ENCODE measurements at places on chromosomes 7 and 10.

GRCh38 chr10:73439605-73440312, 6.4 kb upstream of the MSS51 start:
- no peak for DNase-seq

GRCh38 chr7:127474457-127474856, 81.9 kb upstream of the ZNF800 start:
- no peak for DNase-seq

GRCh38 chr10:24759672-24760071, 36.0 kb upstream of the ARHGAP21 start:
- DNase-seq: no peak

DNA sequence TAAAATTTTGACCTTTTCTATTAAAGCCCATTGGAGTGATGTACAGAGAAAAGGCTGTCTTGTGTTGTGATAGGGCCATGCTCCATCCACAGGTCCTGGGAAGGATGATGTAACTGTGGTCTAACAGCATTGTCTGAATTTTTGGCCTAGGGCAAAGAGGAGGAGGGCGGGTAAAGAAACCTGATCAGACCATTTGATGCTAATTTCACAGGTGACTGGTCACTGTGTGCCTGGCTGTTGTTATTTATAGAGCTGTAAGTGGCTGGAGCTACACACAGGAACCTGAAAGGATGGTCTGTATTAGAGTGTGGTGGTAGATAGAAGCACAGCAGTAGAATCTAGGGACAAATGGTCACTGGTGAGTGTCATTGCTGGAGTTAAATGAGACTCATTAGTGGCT, 182.1 kb downstream of the AUTS2 start:
- no peak for DNase-seq

All from stimulated activated CD8-positive, alpha-beta memory T cell treated with anti-CD3 and anti-CD28 coated beads, Interleukin-4, amount 100 ng/mL, for 1 hour (primary cell).